ENCODE measurements at places on chromosomes 1 and 21. TPM values are rescaled to one million over a fixed set of nuclear protein-coding genes. Genes with fewer than 3 reads are reported as not detected.
A peak's percentile ranks its signal among the peaks of the same experiment; 100 is the strongest.

DNA sequence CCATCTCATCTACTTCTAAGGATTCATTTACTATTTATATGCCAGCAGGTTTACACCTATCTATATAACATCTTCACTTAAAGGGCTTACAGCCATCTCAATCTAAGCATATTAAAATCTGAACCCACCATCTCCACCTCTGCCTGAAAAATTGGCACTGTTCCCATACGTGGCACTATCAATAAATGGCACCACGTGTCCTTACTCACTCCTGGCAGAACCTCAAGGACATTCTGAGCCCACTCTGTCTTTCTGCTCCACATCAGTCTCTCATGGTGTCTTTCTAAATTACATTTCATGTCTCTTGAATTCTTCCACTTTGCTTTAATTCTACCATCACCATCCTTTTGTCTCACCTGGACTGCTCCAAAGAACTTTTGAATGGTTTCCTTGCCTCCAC lies 72.2 kb upstream of the HOOK1 start:
- H3K27me3 ChIP-seq = no peaks in the 10 kb centered on the region
- peak overlapping the region; percentile 84 for H3K27ac ChIP-seq
- H3K36me3 ChIP-seq = no peaks in the 10 kb centered on the region
- no peak for DNase-seq
- no peaks in the 10 kb centered on the region for H3K4me1 ChIP-seq

DNA sequence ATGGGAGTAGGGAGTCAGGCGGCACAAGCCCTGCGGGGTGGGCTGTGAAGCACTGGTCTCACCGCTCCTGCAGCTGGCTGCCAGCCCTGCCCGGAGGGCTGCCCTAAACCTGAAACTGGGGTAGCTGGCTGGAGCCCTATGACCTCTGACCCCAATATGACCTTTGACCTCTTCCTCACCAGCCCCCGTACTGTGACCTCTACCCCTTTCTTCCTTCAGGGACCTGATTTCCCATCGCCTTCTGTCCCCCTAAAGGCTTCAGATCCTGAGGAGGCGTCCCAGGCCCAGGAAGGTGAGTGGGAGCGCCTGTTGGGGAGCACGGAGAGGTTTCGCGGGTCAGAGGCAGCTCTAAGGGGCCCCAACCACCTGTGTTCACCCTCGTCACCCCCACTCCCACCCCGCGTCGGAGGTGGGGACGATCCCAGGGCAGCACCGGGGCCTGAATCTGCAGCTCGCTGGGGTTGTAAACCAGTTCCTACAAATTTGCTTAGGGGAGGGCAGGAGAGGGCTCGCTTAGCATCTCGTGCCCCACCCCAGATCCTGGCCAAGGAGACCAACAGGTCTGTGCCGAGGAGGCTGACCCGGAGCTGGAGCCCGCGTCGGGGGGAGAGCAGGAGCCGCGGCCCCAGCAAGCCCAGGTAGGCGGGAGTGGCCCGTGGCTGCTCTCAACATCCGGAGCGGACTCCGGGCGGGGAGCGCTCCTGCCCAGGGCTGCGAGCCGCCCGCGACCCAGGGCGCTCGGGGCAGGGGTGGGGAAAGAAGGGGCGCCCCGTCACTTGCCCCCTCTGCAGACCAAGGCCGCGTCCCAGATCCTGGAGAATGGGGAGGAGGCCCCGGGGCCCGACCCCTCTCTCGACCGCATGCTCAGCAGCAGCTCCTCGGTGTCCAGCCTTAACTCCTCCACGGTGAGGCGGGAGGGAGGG lies 7.3 kb downstream of the SYTL1 start:
- H3K27ac ChIP-seq = no peak overlapping the region
- no peaks in the 10 kb centered on the region for H3K27me3 ChIP-seq
- H3K4me1 ChIP-seq = no peaks in the 10 kb centered on the region
- peak overlapping the region; percentile 3 for H3K4me3 ChIP-seq

GRCh38 chr1:217989510-217989909 lies 295.6 kb upstream of the RRP15 start:
- H3K4me3 ChIP-seq = no peak overlapping the region
- no peaks in the 10 kb centered on the region for H3K27me3 ChIP-seq
- H3K4me1 ChIP-seq = no peaks in the 10 kb centered on the region
- DNase-seq = no peak
- no peak overlapping the region for H3K27ac ChIP-seq
- no peaks in the 10 kb centered on the region for H3K36me3 ChIP-seq

DNA sequence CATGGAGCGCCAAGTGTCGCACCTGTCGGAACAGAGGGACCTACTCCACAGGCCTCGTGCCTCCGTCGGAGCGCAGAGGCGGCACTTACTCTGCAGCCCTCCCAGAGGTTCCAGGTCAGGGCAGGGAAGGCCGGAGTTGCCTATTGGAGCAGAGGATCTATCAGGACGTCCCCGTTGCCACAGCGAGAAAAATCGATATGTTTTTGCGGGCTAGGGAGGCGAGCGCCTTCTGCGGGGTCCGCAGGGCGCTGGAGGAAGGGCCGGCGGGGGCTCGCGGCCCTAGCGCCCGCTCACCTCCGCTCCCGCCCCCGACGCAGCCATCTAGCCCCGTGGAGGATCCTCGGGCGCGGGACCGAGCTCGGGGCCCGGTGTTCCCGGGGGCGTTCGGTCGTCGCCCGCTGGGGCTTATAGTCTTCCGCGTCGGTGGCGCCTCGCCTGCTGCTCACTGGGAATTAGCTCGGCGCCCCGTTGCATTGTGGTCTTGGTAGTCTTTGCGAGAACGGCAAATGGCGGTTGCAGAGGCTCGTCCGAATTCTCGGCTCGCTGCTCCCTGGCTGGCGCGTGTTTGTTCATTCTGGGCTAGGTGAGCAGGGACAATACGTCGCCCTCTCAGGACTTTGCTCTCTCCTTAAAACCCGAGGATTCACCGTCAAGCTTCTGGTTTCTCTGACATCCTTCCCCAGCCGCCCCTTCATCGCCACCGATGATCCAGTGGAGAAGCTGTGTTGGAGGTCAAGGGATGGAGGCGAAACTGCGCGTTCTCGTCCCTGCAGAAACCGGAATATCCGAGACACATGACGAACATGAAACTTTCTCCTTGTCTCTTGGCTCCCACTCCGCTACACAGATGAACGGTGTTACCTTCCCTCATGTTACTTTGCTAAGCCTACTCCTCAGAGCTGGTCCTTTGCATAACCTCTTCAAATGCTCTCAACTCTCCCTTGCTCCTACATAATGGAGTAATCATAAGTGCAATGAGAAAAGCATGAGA lies at the start of gene JTB:
Gene JTB, minus strand, starts transcription at position 425 of the 991 bp plus-strand sequence. Its CDS starts 422 bp downstream, at position 3.
- no peaks in the 10 kb centered on the region for H3K36me3 ChIP-seq
- H3K27me3 ChIP-seq = no peaks in the 10 kb centered on the region
- peak within 1 kb of the TSS; percentile 94 for H3K27ac ChIP-seq
- peak; percentile 86 for DNase-seq

DNA sequence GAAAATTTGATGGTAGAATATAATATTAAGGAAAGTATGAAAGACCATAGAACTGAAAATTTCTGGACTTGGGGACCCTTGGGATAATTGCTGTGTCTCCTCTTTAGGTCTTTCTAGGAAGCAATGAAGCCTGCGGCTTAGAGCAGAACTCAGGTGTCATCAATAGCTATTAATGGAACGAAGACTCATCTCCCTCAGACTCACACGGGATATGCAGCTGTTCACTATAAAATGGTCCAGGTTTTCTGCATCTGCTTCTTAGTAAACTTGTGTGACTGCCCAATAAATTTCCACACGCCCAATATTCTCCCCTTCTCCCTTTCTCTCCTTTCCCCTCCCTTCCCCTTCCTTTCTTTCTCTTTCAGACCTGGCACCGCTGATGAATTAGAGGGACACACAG lies 392.5 kb downstream of the HLX start:
- H3K27ac ChIP-seq = no peak overlapping the region
- H3K36me3 ChIP-seq = no peaks in the 10 kb centered on the region
- no peak overlapping the region for H3K4me3 ChIP-seq
- no peaks in the 10 kb centered on the region for H3K4me1 ChIP-seq

- no peak overlapping the region for H3K4me3 ChIP-seq
- no peaks in the 10 kb centered on the region for H3K4me1 ChIP-seq
- H3K27me3 ChIP-seq = no peaks in the 10 kb centered on the region
- no peak overlapping the region for H3K27ac ChIP-seq
- DNase-seq = no peak
These were observed 1211.0 kb upstream of the ADGRL4 start for GRCh38 chr1:80217377-80217986.

The MX2 gene
- 19.0 TPM for total RNA-seq

DNA sequence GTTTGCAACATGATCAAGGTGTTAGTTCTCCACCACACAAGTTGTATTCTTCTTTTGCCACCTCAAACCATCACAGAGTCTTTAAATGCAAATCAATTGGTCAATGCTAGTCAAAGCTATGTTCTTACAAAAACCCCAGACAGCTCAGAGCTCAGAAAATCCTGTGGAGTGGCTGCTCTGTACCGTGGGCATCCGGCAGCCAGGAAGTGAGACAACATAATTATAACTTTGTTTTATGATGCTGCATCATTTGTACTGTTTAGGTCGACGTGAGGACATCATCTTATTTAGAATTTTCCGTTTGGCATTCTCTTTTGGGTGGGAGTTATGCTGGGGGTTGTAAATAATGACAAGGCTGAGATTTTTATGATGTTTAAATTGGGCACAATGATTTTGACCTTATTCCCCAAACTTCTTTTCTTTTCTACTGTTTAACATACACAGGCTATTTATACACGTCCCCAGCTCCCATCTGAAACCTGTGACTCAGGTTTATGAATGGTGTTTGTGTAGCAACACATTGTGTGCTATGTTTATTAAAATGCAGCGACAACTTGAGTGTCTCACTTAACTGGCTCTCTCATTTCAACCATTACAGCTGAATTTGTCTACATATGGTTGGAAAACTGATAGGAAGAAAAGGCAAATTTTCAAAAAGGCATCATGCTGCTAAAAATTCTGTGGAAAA lies 124.0 kb downstream of the CNIH3 start:
- H3K4me3 ChIP-seq = no peak overlapping the region
- H3K27ac ChIP-seq = no peak overlapping the region
- no peaks in the 10 kb centered on the region for H3K27me3 ChIP-seq
- DNase-seq = no peak
- no peaks in the 10 kb centered on the region for H3K4me1 ChIP-seq

DNA sequence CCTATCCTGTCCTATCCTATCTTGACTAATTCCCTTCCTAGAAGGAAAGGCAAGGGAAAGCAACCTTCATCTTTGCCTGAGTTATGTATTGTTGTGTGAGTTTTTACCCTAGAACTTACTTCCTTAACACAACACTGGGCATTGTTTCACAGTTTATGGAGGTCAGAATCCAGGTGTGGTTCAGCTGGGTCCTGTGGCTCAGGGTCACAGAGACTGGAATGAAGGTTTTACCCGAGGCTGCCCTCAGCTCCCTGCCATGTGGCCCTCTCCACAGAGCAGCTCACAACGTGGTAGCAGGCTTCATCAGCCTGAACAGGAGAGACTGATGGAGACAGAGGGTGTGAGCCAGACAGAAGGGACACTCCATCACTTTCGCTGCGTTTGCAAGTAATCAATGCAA lies 140.5 kb downstream of the FCRL5 start:
- no peak overlapping the region for H3K4me3 ChIP-seq
- H3K4me1 ChIP-seq = no peaks in the 10 kb centered on the region
- no peaks in the 10 kb centered on the region for H3K27me3 ChIP-seq
- no peak overlapping the region for H3K27ac ChIP-seq

Measured in uterus (tissue), 4 donors.